ENCODE measurements at places on chromosomes 3 and 15.

DNA sequence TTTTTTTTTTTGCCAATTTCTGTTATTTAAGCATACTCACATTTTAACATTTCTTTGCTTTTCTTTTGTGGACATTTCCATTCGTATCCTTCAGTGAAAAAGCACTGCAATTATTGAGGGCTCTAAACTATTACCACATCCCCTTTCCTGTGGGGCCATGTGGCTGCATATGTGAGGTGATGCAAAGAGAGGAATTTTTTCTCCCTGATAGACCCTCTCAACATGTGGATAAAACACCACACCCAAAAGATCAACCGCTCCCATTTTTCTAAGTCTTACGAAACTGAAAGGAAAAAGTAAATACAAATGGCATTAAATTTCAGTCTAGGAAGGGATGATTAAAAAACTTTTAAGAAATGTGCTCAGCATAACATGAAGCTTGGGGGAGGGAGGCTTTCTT is 68.8 kb downstream of the DNAJC13 start:
- no peak for DNase-seq

DNA sequence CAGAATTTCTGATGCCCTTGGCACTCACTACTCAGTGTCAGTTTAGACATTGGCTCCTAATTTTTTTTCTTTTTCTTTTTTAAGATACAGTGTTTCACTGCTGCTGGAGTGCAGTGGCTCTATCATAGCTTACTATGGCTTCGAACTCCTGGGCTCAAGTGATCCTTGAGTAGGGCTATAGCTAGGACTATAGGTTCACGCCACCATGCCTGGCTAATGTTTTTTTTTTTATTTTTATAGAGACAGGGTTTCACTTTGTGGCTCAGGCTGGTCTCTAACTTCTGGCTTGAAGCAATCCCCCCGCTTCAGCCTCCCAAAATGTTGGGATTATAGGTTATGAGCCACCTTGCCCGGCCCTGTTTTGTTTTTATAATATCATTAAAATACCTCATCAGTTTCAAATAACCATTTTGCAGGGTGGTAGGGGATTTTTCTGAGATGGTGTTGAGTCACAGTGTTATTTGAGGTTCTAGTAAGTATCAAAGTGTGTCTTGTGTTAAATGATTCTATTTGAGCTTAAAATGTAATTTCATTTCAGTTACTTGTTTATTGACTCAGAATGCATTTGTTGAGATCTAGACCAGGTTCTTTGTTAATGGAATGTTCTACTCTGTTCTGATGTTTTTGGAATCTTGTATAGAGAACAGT is 7.0 kb downstream of the FNDC3B start:
- no peak for DNase-seq

DNA sequence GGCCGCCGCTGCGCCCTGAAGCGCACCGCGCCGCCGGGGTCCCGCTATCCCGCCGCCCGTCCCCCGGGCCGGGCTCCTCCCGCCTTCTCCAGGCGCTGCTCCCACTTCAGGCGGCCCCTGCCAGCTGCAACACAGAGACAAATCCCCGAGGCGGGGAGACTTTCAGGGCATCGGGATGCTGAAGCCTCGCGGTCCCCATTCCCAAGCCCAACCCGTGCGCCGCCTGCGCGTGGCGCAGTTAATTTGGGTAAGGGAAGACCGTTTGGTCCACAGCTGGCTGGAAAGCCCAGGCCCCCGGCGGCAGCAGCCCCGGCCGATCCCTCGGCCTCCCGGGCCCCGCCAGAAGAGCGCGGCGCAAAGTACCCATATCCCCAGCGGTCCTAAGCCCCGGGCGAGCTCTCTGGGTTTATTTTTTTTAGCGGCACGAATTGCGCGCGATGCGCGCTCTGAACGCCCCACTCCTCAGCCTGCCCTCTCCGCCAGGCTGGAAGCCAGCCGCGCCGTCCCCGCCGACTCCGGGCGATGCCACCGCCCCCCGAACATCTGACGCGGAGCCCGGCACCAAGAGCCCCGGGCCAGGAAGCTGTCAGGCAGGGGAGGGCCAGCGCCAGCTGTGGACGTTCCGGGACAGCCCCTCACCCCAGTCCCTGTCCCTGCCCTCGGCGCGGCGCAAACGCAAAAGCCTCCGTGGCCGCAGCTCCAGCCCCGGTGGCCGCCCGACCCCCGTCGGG is 517 bp downstream of the FBN1 start:
- DNase-seq: peak; percentile 58

DNA sequence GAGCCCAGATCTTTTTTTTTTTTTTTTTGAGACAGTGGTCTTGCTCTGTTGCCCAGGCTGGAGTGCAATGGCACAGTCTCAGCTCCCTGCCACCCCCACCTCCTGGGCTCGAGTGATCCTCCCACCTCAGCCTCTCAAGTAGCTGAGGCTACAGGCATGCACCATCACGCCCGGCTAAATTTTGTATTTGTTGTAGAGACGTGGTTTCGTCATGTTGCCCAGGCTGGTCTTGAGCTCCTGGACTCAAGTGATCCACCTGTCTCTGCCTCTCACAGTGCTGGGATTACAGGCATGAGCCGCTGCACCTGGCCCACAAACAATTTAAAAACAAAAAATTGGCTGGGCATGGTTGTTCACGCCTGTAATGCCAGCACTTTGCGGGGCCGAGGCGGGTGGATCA is 22.6 kb upstream of the SLC6A6 start:
- DNase-seq: no peak

- DNase-seq: no peak
Observed at GRCh38 chr3:194739498-194740284, 54.0 kb downstream of the FAM43A start.

- no peak for DNase-seq
Observed at GRCh38 chr15:58755956-58756355, 6.4 kb upstream of the ADAM10 start.

DNA sequence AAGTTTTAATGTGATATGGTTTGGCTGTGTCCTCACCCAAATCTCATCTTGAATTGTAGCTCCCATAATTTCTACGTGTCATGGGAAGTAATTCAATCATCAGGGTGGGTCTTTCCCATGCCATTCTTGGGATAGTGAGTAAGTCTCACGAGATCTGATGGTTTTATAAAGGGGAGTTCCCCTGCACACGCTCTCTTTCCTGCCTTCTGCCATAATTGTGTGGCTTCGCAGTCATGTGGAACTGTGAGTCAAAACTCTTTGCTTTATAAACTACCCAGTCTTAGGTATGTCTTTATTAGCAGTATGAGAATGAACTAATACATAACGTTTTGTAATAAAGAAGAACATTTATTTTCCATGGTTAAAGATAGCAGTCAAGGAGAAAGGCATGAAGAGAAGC is 39.2 kb upstream of the GOLIM4 start:
- no peak for DNase-seq

- DNase-seq: no peak
Observed at GRCh38 chr15:90583471-90584252, 53.9 kb downstream of the CRTC3 start.

DNA sequence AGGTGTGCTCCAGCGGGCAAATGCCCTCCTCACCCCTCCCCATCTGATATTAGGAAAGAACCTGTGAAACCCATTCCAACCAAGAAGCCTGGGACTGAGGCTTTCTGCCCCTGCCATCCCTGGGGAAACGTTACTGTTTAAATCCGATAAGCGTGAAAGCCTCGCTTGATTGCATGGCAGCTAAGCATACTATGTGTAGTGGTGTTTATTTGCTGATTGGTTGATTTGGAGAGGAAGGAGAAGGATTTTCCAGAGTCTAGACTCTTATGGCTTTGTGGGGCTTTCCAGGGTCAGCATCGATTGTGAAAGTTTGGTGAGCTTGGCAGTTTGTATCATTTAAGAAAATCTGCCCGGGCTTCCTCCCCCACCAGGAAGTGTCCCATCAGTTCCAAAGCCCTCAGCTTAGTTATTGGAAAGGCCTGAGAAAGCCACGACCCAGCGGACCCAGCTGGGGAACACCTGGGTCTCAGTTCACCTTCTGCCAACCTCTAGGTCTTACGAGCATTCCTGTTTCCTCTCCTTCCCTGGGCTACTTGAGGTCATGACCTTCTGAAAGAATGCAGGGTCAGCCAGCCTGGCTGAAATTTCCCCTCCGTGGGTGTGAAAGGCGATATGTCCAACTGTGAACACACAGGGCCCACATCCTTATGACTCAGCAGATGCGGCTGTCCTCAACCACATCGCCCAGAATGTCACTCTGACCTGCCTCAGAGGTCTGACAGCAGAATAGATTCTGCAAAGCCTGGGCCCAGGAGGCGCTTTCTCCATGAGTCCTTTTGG is 62.8 kb upstream of the HERC1 start:
- DNase-seq: peak; percentile 44

DNA sequence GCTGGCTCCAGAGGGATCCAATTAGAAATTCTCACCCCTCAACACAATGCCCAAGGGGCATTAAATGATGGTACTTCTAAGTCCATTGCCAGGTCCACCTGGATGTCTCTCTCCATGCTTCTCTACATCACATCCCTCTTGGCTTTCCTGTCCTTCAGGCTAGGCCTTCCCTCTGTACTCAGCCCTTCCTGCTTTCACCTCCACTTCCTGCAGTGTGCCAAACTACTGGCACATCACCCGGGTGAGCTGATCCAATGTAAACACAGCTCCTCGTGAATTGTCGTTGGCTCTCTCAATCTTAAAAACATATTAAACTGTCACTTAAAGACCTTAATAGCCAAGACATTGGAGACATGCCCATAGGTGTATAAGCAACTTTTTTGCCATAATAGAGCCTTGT is 4.0 kb downstream of the LMCD1 start:
- DNase-seq: no peak

GRCh38 chr3:135500034-135500433 is 465.5 kb upstream of the PPP2R3A start:
- no peak for DNase-seq

- DNase-seq: peak; percentile 67
Observed at GRCh38 chr3:12227833-12228232, 61.0 kb upstream of the PPARG start.

DNA sequence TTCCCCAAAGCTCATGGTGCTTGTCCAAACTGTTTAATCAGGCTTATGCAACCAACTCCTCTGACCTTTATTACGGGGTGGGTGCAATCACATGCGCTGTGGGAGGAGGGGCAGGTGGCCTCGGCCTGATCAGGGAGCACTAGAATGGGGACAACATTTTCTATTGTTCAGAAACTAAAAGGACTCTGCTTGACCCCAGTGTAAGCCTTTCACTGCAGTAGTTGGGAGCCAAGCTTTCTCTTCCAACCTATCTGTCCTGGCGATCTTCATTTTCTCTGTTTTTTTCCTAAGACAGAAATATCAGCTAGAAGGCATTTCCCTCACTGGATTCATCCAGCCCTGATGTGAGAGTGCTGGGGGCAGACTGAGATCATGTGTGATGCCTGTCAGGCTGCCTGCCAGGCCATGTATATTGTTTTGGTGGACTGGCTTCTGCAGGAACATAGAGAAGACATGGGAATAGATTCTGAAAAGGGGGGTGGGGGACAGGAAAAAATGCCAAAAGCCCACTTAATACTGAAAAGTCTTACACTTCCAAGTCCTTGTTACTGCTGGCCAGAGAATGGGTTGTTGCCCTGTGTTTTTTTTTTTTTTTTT is 627.0 kb upstream of the TBL1XR1 start:
- DNase-seq: peak; percentile 50

- DNase-seq: no peak
Observed at GRCh38 chr3:70360979-70361760, 48.7 kb upstream of the MDFIC2 start.

DNA sequence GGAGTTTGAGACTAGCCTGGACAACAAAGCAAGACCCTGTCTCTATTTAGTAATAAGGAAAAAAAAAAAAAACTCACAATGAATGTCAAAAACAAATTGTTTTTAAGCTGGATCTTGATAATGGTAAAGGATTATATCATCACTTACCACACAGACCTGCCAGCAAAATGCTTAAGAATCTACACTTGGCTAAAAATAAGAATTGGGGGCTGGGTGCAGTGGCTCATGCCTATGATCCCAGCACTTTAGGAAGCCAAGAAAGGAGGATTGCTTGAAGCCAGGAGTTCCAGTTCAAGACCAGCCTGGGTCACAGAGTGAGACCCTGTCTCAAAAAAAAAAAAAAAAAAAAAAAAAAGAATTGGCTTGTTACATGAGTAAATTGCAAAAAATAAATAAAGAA is 31.0 kb downstream of the ACAP2 start:
- DNase-seq: no peak

DNA sequence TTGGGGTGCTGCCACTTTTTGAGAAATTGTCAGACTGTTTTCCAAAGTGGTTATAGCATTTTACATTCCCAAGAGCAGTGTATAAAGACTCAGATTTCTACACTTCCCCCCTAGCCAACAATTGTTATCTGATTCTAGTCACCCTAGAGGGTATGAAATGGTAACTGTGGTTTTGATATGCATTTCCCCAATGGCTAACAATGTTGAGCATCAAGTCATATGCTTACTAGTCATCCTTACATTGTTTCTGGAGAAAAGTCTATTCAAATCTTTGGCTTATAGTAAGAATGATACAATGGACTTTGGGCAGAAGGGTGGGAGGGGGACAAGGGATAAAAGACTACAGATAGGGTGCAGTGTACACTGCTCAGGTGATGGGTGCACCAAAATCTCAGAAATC is 73.3 kb downstream of the CSNK1G1 start:
- DNase-seq: no peak

DNA sequence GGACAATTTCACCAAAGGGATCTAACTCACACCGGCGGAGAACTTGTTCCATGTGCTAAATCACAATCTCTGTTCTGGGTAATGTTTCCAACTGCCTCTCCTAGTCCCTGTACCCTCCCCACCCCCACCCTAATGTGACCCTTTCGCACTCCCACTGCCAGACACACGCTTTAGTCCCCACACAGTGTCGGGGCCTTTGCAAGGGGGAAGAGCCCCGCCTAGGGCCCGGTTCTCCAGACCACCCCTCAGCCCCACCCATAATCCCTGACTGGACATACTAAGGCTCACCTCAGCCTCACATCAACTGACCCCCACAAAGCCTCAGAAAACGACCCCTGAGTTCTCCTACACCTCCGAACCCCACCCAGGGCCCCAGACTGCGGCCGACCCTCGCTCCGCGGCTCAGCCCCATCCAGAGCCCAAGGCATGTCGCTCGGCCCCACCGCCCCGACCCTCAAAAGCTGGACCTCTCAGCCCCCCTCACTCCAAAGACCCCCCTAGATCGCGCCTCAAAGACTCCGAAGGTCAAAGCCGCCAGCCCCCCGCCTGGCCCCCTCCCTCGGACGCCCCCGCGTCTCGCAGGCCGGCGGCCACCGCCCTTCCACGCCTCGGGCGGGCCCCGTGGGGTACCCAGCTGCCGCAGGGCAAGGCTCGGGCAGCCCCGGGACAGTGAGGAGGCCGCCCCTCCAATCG is 72.0 kb upstream of the MAP4 start:
- peak; percentile 22 for DNase-seq

DNA sequence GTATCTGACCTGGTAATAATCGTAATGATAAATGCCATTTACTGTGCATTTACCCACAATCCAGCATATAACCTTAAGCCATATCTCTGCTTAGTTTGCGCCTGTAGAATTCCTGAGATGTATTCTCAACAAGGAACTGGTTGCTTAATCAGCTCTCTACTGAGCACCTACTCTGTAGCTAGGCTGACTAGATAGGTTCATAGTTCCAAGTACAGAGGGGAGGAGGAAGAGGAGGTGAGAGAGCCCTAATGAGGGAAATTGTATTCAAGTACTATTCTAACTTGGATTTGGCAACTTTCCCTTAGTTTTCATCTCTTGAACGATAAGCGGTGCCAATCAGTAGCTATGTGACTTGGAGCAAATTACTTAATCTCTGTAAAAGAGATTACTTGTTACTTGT is 5.6 kb upstream of the AKAP13 start:
- no peak for DNase-seq
